ENCODE measurements at places on chromosomes 12 and 14.

GRCh38 chr12:131699434-131699833 is 11.5 kb upstream of the SFSWAP start:
- DNase-seq: no peak

- no peak for DNase-seq
Measured at GRCh38 chr12:103333676-103334075, 162.1 kb downstream of the C12orf42 start.

DNA sequence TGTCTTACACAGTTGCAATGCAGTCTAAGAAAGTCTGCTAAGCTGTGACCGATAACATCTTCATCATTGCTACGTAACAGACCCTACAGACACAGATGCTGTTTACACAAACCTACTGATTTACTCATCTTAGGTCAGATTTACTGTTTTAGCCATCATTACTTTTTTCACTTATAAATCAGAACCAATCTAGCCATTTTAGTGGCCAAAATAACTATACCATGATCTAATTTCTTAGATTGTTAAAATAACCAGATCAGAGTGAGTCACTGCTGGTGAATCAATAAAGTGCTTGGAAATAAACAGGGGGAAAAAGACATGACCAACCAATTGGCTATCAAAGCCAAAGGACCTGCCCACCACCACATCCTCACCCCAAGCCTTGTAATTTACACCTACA is 57.0 kb upstream of the FOXN3 start:
- DNase-seq: no peak

DNA sequence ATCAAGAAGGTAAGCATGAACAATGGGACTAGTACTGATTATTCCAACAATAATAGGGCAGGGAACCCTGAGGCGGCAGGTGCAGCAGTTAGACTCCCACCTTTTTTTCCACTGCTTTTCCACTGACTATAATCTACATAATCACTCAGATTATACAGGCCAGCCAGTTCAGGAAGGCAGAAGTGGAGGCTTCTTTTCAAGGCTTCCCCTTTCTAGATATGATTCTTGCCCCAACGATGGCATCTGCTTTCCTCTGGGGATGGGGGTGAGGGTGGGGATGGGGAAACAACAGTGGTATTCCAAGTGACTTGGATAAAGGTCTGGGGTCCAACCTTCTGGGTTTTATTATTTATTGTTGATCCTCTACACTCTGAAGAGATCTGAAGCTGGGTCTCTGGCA is 331 bp downstream of the NCKAP1L start:
- DNase-seq: no peak

DNA sequence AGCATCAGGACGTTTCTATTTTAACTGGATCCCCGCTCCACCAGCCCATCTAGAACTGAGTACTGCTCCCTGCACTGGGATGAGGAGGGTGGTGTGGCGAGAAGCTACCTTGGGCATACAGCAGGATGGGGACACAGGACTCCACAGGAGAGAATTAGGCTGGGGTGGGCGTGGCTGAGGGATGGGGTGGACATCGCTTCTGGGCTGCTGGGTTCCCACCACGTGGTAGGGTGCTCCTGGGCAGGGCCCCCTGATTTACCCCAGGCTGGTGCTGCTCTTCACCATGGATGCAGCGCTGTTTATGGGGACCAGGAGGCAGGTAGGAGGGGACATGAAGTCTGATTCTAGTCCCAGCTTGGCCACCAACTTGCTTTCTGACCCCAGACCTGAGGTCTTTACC is 41.9 kb downstream of the VDR start:
- no peak for DNase-seq

DNA sequence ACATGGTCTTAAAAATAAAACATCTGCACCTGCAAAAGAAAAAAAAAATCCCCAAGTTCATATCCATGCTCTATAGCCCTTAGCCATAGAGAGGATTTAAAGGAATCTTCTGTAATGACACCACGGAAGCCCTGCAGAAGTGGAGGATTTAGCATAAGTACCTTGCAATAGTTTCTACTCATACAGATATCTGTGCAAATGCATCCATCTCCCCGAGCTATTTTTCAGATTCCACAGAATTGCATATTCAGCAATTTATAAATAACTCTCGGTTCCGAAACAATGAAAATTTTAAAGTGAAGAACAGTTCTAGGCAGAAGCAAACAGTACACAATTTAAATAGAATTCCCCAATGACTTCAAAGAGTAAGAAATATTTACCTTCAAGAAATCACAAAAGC is 424 bp downstream of the IGF1 start:
- DNase-seq: no peak

DNA sequence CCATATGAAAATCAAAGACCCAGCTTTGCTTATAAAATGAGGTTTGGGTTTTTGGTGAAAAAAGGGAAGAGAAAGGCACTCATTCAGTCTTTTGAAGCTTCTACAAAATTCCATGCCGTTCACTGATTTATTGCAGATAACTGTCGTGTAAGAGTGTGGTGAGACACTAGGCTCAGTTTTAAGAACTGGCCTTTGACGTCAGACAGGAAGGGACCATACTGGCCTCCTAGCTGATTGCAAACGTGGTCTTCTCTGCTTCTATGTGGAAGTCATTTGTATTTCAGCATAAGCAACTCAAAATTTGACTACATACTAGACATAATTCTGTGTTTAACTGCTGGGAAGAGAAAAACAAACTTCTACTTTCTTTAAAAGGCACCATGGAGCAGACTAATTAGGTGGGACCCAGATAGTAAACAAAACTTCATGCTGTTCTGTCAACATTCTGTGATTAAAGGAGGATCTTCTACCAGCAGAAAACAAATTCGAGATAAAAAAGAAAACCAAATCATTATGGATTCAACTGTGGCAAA is 168.7 kb downstream of the TTC7B start:
- no peak for DNase-seq

DNA sequence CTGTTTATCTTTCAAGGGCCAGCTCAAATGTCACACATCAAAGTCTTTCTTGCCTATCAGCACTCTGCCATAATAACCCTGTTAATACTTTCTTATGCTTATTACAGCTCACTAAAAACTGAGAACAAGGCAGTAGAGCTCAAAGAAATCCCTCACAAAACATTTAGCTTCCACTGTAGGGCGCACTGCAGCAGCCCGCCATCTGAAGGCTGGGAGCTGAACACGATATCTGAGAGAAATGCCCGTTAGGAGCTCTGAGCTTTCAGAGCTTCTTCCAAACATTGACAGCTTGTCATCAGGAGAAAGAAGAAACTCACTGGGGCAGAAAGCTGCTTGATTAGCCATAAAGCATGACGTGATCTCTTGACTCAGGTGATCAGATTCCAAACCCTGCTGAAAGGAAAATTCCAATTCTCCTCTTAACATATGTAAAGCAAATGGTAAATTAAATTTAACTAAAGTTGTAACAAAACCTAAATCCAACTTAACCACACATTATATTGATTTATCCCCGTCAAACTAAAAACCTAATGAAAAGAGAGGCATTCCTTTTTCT is 175.7 kb downstream of the C12orf50 start:
- DNase-seq: no peak

DNA sequence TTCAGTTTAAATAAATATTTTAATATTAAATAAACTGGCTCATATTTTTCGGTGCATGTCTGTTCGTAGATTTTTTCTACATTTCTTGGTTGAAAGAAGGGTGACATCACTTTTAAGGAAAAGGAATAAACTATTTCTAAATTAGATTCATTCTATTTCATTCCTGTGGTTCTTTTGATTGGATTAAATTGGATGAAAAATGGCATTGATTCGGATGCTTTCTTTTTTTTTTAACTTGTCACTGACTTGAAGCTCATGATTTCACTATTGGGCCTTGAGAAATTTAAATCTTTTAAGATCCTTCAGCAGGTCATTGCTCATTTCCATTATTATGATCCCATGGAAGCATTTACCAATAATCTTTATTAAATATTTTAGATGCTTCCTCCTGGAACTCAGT is 113.1 kb upstream of the RASSF8 start:
- DNase-seq: no peak

DNA sequence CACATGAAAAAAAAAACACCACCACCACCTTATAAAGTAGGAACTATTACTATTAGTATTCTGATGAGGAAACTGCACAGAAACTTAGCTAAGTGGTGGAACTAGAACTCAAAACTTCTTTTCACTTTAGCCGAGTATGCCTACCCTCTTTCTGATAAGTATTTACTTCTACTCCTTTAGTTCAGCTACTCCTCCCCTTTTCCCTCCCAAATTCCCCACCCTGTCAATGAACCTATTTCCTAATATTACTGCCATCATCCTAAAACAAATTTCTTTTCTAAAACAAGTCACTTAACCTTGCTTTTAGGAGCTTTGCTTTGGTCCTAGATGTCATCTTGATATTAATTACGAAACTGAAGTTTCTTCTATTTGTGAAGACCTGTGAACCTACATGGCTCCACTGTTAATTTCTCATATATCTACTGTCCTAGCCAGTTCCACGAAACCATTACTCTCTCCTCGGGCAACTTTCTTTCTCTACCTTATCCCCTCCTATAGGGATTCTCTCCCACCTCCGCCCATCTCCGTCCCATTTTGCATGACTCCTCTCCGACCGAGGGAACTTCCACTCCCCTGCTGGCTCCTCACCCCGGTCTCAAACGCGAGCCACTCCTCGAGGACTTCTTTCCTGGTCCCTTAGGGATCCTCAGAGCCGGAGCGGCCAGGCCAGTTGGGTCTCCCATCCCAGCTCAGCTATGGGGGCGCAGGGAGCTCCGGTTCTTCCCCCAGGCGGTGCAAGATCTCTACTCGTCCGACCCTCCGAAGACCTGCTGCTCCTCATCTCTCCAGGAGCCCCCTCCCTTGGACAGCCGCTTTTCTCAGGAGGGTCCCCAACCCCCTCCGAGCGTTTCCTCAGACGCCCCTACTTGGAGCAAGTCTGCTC is 1.1 kb downstream of the NUMB start:
- DNase-seq: peak; percentile 18

- no peak for DNase-seq
Measured at GRCh38 chr12:121628037-121628436, 1.7 kb downstream of the ORAI1 start.

- no peak for DNase-seq
Measured at GRCh38 chr12:12804011-12804410, 9.1 kb upstream of the DDX47 start.

DNA sequence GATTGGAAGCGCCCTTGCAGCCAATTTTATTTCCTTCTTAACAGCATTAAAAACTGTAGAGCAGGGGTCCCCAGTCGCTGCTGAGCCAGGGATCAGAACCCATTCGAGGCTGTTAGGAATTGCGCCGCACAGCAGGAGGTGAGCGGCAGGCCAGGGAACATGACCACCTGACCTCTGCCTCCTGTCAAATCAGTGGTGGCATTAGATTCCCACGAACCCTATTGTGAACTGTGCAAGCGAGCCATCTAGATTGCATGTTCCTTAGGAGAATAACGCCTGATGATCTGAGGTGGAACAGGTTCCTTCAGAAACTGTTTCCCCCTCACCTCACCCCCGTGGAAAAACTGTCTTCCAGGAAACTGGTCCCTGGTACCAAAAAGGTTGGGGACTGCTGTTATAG is 107.4 kb downstream of the DNAI7 start:
- no peak for DNase-seq

- no peak for DNase-seq
Measured at GRCh38 chr14:90487031-90487430, 90.2 kb downstream of the CALM1 start.
